ENCODE measurements at places on chromosomes 4 and X. TPM values are rescaled to one million over a fixed set of nuclear protein-coding genes. Genes with fewer than 3 reads are reported as not detected.

SLITRK4 gene
- 4.2 TPM for total RNA-seq

PDZD4 gene
- total RNA-seq: 21.0 TPM

DNA sequence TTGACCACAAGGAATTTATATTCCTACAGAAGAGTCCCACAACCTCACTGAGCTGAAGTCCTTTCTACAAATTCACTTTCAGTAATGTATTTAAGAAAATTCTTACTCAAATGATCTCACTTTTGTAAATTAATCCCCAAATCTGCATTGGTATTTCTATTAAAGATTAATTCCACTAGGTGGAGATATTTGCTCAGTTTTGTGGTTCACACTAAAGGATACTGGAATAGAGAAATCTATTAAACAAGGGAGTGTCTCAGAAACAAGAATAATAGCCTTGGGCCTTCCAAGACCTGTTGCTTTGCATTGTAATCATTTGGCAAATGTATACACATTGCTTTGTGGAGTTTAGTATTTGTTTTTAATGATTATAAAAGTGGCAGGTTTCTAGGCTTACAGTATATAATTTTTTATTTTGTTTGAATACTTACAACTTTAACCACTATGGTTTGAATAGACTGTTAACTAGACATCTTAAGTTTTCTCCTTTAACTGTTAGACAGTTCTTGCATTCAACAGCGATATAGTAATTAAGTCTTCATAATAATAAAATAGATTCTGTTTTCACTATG is 25.9 kb downstream of the CFAP299 start:
- no peak for DNase-seq

- DNase-seq: no peak
These were observed 14.7 kb upstream of the GSX2 start for GRCh38 chr4:54085284-54085683.

DNA sequence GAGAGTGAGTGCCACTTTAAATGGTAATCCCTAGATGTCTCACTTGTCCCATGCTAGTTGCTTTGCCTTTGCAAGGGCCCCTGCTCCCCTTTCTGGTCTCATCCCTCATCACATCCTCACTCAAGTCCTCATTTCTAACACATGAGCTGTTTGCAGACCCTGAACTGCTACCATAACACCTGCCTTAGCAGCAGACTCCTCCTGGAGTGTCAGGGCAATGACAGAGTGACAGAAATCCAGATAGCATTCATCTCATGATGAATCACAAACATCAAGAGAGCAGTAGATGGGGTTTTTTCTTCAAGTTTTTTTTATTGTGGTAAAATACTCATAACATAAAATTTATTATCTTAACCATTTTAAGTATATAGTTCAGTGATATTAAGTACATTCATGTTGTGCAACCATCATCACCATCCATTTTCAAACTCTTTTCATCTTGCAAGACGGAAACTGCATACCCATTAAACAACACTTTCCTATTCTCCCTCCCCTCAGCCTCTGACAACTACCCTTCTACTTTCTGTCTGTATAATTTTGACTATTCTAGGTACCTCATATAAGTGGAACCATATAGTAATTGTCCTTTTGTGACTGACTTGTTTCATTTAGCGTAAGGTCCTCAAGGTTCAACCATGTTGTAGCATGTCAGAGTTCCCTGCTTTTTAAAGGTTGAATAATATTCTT is 133.2 kb upstream of the RPS6KA3 start:
- DNase-seq: no peak

DNA sequence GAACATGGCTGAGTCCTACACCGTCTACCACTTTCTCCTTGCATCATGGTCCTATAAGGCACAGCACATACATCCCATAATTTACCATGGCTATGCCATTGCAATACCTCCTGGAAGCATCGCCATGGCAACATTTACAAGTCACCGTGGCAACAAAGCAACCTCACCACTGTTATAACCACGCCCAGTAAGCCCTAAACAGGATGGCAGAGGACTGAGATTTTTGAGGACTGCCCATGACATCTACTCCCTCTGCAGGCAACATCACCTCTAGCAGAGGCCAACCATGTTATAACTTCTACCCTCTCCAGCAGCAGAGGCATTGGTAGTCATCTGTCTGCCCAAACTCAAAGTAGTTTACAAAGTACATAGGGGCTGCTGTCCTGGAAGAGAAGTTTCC is 29.7 kb downstream of the BCOR start:
- DNase-seq: no peak

- DNase-seq: peak; percentile 95
These were observed 430 bp downstream of the HDAC6 start for GRCh38 chrX:48802089-48802904.

GRCh38 chrX:150575419-150575814 is 7.0 kb downstream of the MTM1 start:
- no peak for DNase-seq

GRCh38 chr4:6110681-6111353 is 89.5 kb downstream of the JAKMIP1 start:
- DNase-seq: peak; percentile 70

HPSE gene
- total RNA-seq: 2.8 TPM

DNA sequence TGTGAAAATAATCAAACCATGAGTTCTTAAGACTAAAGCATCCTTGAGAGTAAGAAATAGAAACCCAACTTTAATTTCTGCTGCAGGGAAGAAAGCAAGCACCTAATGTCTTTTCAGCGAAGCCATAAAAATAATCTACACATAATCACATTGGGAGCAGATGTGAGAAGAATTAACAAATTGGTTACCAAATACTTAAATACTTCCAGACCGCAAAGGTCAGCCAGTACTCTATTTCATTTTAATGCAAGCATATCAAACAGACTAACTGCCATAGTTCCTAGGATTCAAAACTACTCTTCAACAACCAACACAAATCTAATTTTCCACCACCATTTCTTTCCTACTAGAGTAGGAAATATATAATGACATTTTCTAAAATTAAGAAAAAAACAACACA is 144.8 kb upstream of the SLIT2 start:
- DNase-seq: no peak

ESX1 gene
- total RNA-seq: not detected

DNA sequence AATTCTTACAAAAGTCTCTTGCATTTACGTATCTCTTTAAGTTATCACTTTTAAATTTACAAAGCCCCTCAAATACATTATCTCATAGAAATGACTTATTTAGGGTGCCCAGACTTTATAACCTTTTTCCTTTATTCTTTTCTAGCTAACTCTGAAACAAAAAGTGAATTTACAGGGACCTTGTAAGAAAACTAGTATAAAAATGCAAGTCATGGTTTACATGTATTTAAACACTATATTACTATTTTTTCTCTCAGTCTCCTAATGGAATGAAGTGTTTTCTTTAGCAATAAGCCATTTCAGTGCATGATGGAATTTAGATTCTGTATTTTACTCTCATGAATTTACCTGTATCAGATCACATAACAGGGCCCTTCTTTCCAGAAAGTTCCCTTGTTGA is 14.5 kb upstream of the HEPH start:
- no peak for DNase-seq

DNA sequence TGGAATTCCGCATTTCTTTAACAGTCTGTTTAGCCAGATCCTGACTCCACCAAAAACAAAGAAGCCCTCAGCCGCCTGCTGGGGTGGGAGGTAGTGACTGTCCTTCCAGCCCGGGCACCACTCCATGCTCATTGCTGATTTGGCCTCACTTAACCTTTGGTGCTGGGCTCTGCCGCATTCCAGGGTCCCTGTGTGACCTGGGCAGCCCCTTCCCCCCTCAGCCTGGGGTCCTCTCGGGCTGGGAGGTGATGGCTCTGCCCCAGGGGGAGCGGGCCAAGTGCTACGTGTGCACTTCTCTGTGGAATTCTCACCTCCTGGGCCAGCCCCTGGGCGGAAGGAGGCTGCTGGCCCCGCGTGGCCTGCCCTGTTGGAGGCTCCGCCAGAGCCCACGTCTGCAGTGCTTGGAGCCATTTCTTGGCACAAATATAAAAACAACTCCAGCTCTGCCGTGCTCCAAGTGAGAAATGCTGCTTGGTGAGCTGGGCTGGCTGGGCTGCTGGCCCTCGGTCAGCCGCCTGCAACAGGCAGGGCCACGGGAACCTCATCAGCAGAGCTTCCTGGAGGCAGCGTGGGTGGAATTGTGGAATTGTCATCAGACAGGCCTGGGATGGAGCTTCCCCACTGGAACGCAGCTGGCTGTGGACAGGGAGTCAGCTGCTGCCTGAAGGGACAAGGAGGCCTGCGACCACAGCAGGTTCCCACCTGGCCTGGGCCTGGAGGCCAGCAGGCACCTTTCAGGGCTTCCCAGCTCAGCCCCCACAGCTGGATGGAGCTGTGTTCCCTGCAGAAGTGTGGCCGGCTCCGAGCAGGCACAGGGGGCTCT is 66.0 kb downstream of the TRMT44 start:
- peak; percentile 88 for DNase-seq

C4orf36 gene
- total RNA-seq: 0.57 TPM

DNA sequence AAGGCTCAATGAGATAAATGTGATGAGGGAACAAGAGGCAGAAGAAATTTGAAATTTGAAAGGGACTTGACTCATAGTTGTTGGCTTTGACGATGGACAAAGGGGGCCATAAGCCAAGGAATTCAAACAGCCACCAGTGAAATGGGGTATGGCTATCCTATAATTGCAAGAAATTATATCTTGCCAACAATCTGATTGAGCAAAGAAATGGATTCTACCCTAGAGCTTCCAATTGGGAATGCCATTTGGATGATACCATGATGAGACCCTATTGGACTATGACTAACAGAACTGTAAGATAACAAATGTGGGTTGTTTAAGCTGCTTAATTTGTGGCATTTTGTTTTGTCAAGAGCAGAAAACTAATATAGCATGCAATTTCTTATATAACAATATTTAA is 270.1 kb upstream of the ARSJ start:
- no peak for DNase-seq

DNA sequence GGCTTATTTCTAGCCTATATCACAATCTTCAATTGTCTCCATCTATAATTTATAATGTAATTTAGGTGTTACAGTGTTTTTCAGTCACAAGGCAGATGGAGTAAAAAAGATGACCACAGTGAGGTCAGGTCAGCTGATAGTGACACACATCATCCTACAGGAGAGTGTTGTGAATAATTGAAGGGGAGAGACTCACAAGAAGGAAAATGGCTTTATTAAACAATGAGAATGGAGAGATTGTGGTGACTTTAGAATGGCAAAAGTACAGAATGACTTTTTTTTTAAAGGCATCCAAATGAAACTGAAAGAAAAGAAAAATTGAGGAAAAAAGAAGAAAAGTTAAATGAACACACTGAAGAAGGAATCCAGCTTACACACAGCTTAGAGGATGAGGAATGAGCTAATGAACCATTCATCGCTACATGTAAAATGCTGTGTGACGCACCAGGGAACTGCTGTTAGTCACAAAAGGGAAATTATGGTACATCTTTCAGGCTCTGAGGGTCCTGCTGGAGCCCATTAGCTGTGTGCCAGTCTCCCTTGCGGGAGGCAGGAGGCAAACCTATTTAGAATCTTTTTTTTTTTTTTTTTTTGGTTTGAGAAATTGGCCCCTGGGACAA is 56.6 kb downstream of the SPRY1 start:
- DNase-seq: no peak

SAGE1 gene
- total RNA-seq: not detected

GRCh38 chr4:78876568-78877320 is 62.5 kb downstream of the PAQR3 start:
- no peak for DNase-seq

GRCh38 chrX:40176351-40177116 is 78.8 kb upstream of the BCOR start:
- DNase-seq: peak; percentile 93

NDP gene
- 0.51 TPM for total RNA-seq

- DNase-seq: no peak
These were observed 152.4 kb upstream of the SPIN4 start for GRCh38 chrX:63503541-63503940.

DRP2 gene
- 0.57 TPM for total RNA-seq

GRCh38 chr4:10124167-10124930 is 7.8 kb upstream of the WDR1 start:
- DNase-seq: no peak

GRCh38 chrX:74449937-74450330 is 28.6 kb downstream of the SLC16A2 start:
- no peak for DNase-seq

DNA sequence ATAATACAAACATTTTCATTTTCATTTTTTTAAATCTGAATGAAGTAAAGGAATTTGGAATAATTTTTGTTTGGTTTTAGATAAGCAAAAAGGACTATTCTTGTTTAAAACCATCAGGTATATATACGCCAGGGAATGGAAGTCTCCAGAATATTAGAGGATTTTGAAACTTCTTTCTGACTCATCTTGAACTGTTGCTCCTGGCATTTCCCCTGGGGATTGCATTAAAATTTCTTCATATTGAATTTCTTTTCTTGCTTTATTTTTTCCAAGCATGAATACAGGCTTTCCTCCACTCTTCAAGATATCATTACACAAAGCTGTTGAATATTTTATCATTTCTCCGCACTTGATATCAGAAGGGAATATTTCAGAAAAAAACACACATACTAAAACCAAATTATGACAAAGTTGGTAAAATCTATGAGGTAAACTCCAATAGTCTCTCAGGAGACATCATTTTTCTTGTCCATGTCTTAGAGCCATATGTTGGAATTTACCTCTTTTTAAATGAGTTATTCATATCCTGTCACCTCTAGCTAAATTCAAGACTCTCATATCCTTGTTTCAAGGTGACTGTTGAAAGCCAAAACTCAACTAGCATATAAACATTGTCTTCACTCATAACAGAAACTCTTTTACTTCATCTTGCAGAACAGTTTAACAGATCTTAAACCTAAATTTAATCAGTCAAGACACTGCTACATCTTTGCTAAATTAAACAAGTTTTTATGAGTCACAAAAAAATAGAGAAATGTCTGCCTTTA is 20.7 kb upstream of the CSN1S1 start:
- DNase-seq: no peak

- no peak for DNase-seq
These were observed 208.9 kb upstream of the ARHGEF9 start for GRCh38 chrX:63993936-63994335.

STPG2 gene
- 0.24 TPM for total RNA-seq

GRCh38 chr4:12689457-12689856 is 794.7 kb downstream of the RAB28 start:
- no peak for DNase-seq

WFS1 gene
- 52.6 TPM for total RNA-seq

DNA sequence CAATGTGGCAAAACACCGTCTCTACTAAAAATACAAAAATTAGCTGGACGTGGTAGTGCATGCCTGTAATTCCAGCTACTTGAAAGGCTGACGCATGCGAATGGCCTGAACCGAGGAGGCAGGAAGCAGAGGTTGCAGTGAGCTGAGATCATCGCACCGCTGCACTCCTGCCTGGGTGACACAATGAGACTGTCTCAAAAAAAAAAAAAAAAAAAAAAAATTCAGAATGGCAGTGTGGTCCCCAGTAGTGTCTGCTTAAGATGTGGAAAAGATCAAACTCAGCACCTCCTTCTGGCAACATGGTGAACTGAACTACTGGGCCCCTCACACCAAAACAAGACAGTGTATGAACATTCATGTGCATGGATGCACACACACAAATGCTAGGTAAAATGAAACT is 32.2 kb downstream of the SMS start:
- no peak for DNase-seq

GRCh38 chr4:173485164-173485563 is 44.9 kb downstream of the HAND2 start:
- DNase-seq: no peak

MAGEE1 gene
- total RNA-seq: 3.1 TPM
